ENCODE measurements at places on chromosomes 1 and 21. TPM values are rescaled to one million over a fixed set of nuclear protein-coding genes. Genes with fewer than 3 reads are reported as not detected.

Gene SPATA1
- polyA plus RNA-seq: 0.22 TPM

Gene PTGFR
- polyA plus RNA-seq: 42.6 TPM

Gene CYP4Z1
- polyA plus RNA-seq: 0.27 TPM

Gene NUDT4B
- 5.3 TPM for polyA plus RNA-seq

Gene RNF115
- 27.9 TPM for polyA plus RNA-seq

Gene FOXO6
- polyA plus RNA-seq: 1.4 TPM

Gene C1orf185
- not detected for polyA plus RNA-seq

Gene MMP23B
- polyA plus RNA-seq: 0.88 TPM
